Activated CD4-positive, alpha-beta T cell treated with anti-CD3 and anti-CD28 coated beads for 1 hour (primary cell): ENCODE measurements at places on chromosomes 3 and 15.

GRCh38 chr15:72796515-72797337, 13.2 kb upstream of the ADPGK start:
- peak; percentile 13 for DNase-seq

DNA sequence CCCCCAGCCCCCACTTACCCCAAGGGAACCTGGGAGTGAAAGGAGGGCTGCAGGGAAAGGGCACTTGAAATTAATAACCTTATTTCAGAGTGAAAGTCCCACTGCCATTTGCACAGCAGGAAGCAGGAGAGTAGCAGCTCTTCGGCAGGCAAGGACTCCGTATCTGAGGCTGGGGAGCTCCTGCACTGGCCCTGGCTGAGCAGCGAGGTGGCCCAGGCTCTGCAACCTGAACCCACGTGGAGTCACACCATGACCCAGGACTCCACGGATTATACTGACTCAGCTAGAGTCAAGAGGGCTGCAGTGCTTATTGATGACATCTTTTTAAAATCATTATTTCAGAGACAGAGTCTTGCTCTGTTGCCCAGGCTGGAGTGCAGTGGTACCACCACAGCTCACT, 214.5 kb downstream of the XXYLT1 start:
- no peak for DNase-seq

GRCh38 chr3:61841111-61841845, 279.9 kb downstream of the PTPRG start:
- DNase-seq = no peak

- DNase-seq = no peak
Observed at GRCh38 chr3:192855434-192855833, 62.2 kb downstream of the MB21D2 start.

GRCh38 chr15:101083336-101084045, 164.3 kb downstream of the LRRK1 start:
- no peak for DNase-seq

DNA sequence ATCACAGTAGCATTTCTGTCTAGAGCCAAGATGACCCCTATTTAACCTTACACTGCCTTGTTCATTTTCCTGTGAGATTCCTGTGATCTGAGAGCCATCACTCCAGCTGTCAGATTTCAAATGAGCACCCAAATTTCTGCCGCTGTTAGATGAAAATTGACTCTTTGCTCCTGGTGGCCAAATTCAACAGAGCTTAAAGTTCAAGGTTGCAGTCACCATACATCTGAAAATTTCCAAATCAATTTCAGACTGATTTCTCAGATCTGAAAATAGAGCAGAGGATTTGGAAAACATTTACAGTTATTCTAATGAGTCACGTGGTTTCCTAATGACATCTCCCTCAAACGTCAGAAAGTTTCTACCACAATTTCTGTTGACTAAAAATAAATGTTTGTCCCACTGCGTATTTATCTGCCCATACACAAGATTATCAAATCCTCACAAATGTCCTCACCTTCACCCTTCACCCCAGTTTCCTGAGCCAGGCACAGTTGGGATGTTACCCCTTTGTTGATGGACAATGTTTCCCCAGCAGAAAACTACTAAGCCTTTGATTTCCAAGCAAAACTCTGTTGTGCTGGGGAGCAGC, 16.4 kb downstream of the HDC start:
- no peak for DNase-seq

GRCh38 chr3:73094951-73095350, 33.5 kb downstream of the EBLN2 start:
- DNase-seq = no peak

DNA sequence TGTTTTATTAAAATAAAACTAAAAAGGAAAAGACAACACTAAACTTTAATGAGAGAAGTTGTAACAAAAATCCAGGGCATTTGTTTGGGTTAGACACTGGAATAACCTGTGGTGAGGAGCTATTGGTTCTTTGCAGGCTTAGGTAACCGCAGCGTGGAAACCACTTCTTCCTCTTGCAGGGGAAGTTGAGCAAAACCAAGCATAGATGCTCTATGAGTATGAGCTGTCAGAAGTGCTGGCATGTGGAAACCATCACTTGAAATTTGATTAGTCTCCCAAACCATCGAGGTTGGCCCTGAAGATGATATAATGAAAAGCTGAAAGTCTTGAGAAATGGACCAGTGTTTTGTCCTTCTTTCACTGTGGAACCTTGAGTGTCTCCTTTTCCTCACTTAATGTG, 127.1 kb upstream of the RBMS3 start:
- no peak for DNase-seq

DNA sequence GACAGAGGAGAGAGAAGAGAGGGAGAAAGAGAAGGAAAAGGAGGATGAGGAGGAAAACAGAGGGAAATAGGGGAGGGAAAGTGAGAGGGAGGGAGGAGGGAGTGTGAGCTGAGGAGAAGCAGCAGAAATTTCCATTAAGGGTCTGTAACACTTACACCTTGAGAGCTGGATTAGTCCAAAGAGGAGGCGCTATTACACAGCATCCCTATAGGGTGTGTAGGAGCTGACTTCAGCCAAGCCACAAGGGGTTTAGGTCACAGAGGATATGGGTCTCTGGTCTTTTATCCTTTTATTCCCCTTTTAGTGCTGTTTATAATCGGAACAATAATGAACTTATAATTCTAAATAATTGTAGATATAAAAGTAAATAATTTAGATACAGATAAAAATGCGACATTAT, 230.4 kb downstream of the GABRG3 start:
- no peak for DNase-seq

- DNase-seq = no peak
Observed at GRCh38 chr3:29282427-29283230, 1.8 kb downstream of the RBMS3 start.

DNA sequence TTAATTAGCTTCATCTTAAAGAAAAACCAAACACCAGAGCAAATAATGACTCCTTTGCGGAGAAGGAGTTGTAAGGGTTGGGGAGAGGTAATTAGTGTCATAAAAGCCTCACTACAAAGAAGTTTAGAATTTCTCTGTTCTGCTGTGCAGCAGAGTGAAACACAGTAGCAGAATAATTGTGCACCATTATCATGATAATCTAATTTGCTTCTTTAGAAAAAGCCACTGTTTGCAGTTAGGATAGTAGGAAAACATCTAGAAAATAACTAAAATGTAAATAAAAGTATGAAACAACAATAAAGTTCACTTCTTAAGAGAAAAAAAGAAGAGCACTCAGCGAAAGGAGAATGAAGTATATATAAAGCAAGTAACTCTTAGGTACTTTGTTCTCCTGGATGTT, 5.5 kb downstream of the SHOX2 start:
- DNase-seq = no peak

- DNase-seq = no peak
Observed at GRCh38 chr15:84962955-84963354, 18.7 kb upstream of the PDE8A start.

DNA sequence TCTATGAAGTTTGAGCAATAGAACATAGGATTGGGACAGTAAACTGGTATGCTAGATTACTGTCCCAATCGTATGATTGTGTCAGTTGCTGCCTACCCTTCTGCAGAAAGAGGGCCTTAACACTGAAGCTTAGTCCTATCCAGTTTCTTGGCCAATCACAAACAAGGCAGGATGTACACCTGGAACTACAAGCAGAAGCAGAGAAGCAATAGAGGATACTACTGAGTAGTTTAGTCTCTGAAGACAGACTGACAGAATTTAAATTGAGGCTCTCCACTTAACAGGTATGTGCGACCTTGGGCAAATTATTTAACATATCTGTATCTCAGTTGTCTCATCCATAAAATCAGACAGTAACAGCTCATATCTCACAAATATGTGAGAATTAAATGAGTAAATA, 85.0 kb downstream of the ZNF280D start:
- no peak for DNase-seq

DNA sequence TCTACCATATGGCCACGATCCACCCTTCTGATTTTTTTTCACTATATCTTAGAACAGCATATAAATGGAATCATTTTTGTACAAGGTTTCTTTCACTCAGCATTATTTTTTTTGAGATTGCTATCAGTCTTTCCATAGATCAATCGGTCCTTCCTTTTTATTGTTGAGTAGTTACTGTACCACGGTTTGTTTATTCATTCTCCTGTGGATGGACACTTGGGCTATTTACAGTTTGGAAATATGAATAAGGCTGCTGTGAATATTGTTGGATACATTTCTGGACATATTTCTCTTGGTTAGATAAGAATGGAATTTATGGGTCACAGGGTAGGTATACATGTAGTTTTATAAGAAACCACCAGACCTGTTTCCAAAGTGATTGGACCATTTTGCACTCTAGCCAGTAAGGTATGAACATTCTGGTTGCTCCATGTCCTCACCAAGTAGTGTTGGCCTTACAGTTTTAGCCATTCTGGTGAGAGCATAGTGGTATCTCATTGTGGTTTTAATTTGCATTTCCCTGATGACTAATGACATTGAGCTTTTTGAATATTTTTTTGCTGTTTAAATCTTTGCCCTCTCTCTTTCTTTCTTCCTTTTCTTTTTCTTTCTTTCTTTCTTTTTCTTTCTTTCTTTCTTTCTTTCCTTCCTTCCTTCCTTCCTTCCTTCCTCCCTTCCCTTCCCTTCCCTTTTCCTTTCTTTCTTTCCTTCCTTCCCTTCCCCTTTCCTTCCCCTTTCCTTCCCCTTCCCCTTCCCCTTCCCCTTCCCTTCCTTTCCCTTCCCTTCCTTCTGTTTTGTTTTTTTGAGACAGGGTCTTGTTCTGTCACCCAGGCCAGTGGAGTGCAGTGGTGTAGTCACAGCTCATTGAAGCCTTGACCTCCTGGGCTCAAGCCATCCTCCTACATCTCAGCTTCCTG, 49.2 kb downstream of the LRRK1 start:
- DNase-seq = no peak

- DNase-seq = no peak
Observed at GRCh38 chr15:48017747-48018146, 103.0 kb upstream of the SLC24A5 start.

GRCh38 chr3:197394464-197395321, 96.3 kb upstream of the DLG1 start:
- DNase-seq = no peak

DNA sequence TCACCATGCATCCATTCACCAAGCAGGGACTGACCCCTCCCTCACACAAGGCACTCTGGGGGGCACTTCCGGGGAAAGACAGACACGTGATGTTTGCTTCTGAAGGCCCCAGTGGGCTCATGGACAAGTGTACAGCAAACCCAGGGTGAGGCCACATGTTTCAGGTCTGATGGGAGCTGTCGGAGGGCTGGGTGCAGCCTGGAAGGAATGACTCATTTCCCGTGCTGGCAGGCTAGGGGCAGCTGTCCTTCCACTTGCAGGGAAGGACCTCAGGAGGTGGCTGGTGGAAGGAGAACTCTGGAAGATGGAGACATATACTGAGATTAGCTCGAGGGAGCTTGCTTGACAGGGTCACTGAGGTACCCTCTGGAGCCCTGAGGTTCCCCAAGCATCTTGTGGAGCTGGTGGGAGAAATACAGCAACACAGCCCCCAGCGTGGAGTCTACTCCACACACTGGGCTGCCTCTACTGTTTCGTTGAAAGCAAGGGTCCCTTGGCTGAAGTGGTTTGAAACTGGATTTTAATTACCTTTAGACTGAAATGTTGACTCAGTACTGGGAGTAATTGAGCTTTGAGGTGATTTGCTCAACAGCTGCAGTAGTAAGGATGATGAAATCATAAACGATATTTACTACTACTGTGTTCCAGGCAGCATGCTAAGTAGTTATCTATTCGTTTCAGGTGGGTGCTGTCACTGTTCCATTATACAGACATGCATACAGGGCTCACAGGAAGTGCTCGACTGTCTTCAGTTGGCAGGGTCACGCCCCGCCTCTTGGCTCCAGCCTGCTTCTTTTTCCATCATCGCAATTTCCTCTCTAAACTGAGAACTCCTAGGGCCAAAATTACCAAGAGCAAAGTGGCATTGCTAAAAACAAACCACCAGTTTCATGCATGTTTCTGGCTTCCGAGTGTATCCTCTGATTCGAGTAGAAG, 230.4 kb downstream of the ADAMTS17 start:
- no peak for DNase-seq

- DNase-seq = no peak
Observed at GRCh38 chr3:134374791-134375581, 739 bp upstream of the AMOTL2 start.

DNA sequence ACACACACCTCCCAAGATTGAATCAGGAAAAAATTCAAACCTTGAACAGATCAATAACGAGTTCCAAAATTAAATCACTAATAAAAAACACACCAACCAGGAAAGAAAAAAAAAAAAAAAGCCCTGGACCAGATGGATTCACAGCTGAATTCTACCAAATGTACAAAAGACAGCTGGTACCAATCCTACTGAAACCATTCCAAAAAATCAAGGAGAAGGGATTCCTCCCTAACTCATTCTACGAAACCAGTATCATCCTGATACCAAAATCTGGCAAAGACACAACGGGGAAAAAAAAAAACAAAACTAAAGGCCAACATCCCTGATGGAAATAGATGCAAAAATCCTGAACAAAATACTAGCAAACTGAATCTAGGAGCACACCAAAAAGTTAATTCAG, 54.4 kb upstream of the SLC12A8 start:
- DNase-seq = no peak

GRCh38 chr3:164752812-164753211, 325.5 kb downstream of the SI start:
- no peak for DNase-seq

GRCh38 chr3:133962849-133963248, 66.9 kb downstream of the SLCO2A1 start:
- DNase-seq = no peak

DNA sequence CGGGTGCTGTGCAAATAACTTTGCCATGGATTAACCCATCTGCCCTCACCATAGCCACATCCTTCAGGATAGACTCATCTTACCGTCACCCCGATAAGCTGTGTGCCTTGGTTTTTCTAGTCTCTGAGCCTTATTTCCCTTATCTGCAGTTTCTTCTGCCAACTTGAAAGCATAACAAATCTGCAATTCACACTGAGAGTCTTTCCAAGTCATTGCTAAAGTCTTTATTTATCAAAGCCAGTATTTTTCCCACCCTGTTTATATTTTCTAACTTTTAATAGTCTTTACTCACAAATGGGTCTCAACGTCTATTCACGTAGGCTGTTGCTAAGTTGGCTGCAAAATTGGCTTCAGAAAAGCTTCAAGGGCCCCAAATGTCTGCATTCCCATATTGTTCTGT, 61.6 kb upstream of the SUCLG2 start:
- DNase-seq = no peak

DNA sequence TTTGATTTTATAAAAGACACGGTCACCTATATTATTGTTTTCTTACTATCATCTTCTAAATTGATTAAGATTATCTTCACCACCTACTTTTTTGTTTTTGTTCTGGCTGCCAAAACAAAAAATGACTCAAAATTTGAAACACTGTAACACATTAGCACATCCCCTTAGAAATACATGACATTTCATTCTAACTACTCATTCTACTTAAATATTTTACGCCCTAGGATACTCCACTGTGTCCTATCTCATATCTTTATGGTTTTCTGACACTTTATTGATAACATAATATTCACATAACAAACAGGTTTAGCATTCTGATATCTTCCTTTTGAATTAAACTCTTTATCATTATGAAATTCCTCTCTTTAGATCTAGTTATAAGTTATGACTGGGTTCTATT, 656.2 kb downstream of the GBE1 start:
- DNase-seq = no peak
